ENCODE measurements at places on chromosomes 6 and 20.

- DNase-seq, result no peak
These were observed 45.5 kb upstream of the THEMIS start for GRCh38 chr6:127946388-127946787.

DNA sequence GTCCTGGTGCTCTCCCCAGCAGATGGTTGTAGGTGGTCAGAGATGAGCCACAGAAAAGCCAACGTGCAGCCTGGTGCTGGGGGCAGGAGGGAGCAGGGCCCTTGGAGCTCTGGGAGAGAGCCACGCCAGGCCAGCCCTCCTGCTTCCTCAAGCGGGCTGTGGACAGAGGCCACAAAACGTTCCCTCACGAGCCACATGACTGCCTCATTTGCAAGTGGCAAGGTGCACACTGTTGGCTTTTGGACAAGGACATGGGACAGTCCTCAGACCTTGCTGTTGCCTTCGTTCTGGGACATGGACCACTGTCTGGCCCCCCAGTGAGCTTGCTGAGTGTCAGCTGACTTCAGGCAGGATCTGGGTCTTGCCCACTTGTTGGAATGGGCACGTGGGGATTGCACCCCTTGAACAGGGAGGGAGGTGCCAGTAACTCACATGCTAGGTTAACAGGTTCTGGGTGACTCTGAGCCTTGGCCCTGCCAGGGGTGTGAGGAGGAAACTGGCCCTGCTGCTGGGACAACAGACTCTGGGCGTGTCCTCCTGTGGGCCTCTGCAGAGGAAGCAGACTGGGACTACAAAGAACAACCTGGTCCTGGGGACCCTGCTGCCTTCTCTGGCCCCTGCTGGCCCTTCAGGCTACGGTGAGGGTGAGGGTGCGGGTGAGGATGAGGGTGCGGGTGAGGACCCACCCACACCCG, 2.6 kb downstream of the SLCO4A1 start:
- no peak for DNase-seq

DNA sequence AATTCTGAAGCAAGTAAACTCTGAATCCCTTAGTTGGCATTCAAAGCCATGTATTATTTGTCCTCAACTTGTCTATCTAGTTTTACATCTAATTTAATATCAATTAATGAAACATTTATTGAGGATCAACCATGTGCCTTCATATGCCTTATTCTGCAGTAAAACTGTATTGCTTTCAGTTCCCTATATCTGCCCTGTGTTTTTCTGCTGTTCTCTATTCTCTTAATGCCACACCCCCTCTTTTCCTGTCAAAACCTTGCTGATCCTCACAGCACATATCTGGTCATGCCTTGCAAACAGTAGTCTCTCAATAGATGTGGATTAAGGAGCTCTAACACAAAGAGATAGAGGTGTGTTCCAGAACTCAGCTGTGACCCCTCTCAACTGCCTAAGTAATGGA, 2.0 kb downstream of the FIG4 start:
- DNase-seq, result no peak

DNA sequence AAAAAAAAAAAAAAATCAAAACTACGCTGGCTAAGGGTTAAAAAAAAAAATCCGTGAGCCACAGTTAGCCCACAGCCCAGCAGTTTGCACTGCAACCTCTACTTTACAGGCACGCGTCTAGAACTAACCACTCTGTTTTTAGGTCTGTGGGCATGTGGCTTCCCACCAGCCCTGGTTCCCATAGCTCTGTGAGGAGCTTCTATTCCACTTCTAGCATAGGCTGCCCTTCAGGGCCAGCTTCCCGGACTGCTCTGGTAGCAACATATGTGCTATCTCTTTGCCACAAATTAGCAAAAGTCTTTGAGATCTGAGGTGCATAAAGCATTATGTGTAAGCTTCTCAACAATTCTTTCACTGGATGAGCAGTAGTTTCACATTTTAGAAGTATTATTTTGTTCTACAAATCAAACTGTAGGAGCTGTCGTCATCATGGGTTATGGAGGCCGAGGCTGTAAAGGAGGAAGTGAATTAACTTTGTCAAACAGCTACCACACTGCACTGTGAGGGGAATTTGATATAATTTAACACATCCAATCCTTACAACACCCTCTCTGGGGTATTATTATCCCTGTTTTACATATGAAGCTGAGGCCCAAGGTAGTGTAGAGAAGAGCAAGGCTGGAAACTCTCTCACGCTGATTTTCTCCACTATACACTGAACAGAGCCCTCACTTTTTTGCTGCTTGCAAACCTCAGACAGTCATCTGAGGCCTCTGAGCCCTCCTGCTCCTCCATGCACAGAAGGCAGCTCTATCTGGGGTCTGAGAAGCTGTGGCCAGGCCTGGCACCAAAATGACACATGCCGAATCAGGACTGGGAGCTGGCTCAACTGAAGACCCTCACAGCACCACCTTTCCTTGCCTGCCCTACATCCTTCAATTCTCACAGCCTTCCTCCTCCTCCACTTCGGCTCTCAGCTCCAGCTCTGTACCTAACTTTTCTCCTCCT, 35.4 kb downstream of the MAN1A1 start:
- DNase-seq, result no peak

DNA sequence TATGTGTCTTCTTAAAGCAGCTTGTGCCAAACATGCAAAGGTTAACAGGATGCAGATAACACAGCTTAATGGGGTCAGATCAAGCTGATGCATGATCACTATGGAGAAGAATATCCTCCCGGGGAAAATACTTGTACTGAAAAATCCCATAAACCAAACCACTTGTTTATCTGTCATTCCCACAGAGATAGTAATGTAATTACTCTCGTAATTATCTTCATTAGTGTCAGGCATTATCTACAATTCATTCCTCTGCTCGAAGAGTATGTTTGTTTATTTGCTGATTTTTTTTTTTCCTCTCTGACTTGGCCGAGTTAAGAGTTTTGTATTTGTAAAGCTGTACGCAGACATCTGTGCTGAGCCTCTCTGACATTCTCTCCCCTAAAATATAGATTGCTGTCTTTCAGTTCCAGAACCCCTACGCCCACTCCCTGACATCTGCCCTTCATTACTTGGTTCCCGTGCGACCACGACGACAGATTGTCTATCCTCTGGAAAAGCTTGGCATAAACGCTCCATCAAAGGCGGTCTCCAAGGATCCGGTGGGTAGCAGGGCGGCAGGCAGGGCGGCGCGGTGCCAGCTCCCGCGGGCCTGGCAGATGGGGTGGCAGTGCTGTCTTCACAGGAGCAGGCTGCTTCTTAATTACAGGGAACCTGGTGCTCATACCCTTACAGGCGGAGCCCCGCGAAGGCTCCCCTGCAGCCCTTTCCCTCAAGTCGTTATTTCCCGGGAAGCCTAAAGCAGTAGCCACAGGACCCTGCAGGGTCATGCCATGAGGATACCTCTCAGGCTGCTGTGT, 147.2 kb downstream of the CFAP61 start:
- DNase-seq, result no peak

GRCh38 chr6:132168961-132169360, 217.8 kb upstream of the CCN2 start:
- no peak for DNase-seq

DNA sequence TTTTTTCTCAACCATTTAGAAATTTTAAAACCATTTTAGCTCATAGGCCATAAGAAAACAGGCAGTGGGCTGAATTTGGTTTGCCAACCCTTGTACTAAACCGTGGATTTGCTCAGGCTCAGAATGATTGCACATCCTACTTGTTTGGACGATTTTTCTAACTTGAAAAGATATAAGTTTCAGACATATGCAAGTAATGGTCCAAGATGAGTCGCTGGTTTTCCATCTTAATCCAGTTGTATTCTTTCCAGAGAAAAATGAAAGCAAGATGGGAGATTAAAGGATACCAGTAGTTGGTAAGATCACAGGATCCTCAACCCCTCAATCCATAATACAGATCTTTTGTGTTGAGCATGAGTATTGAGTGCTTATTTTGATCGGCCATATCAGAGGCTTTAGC, 250.9 kb downstream of the TINAG start:
- DNase-seq, result no peak

GRCh38 chr6:40634429-40634828, 47.3 kb upstream of the LRFN2 start:
- DNase-seq, result no peak

GRCh38 chr6:27178860-27179259, 68.6 kb upstream of the PRSS16 start:
- DNase-seq, result no peak

GRCh38 chr6:30818391-30818841, 65.9 kb upstream of the DDR1 start:
- no peak for DNase-seq

DNA sequence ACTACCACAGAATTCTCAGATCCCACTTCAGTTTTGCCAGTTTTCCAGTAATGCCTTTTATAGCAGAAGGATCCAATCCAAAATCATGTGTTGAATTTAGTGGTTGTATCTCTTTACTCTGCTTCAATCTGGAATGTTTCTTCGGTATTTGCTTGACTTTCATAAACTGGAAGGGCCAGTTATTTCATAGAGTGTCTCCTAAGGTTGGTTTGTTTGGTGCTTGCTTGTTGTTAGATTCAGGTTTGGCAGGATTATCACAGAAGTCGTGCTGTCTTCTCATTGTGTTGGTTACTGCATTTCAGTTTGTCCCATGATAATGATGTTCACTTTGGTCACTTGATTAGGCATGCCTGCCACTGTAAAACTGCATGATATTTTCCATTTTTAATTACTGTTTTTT, 45.7 kb downstream of the TMEM200A start:
- DNase-seq, result no peak

GRCh38 chr6:26607434-26608230, 10.9 kb downstream of the ABT1 start:
- DNase-seq, result peak; percentile 21

DNA sequence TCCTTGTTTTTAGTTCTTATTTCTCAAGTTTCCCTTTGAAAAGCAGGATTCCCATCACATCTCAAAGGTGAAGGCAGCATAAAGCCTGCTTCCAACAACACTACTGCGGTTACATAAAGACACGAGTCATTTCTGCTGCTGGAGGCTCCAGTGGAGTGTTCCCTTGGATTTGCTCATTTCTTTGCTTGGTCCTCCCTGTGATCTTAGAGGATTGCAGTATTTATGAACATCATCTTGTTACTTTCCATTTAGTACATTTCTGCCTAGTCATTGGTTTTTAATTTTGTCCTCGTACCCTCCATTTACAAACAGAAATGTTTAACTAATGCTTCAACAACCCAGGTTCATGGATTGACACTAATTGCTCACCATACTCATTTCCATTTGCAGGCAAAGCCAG, 298.8 kb downstream of the ZNF217 start:
- DNase-seq, result no peak

DNA sequence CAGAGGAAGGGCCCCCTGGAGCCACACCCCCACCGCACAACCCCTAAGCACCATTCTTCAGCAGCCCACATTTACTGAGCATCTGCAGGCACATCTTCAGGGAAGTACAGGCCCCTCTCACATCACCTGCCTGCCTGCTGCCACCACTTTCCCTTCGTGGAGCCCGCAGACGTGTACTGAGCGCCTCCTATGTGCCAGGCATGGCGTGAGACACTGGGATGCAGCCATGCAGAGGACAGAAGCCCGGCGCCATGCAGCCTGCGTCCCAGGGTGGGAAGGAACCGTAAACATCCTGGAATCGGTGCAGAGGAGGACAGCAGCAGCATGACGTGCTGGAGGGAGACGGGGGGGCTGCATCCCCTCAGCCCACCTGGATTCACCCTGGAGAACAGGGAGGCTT, 78.1 kb downstream of the GRM4 start:
- DNase-seq, result no peak

DNA sequence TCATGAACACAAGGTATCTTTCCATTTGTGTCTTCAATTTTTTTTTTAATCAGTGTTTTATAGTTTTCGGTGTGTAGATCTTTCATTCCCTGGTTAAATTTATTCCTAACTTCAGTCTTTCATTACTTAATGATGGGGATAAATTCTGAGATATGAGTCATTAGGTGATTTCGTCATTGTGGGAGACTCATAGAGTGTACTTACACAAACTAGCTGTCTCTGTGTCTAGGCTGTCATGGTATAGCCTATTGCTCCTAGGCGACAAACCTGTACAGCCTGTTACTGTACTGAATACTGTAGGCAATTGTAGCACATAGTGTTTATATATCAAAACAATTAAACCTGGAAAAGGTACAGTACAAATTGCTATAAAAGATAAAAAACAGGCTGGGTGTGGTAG, 42.1 kb downstream of the SMAP1 start:
- DNase-seq, result no peak

GRCh38 chr6:157198425-157199279, 124.7 kb downstream of the TMEM242 start:
- DNase-seq, result no peak

Data from stimulated activated CD8-positive, alpha-beta memory T cell treated with anti-CD3 and anti-CD28 coated beads, Interleukin-4, amount 100 ng/mL, for 1 hour (primary cell).